ENCODE measurements at places on chromosomes 2 and 18.

DNA sequence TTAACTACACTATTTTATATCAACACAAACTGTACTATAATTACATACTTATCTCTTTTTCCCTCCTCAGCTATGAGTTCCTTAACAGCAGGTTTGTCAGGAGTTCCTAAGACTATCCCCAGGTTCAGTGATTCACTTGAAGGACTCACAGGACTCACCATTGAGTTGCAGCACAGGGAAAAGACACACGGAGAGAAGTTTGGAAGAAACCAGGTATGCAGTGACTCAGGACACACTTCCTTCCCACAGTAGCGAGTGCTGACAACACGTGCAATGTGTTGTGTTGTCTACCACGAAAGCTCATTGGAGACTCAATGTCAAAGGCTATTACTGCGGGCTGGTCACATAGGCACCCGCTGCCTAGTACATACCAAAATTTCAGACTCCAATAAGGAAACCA, 32.0 kb downstream of the MGAT4A start:
- no peak for DNase-seq

GRCh38 chr2:96692094-96692971, 47.5 kb downstream of the LMAN2L start:
- DNase-seq: no peak

GRCh38 chr2:111936881-111937280, 38.5 kb downstream of the MERTK start:
- no peak for DNase-seq

DNA sequence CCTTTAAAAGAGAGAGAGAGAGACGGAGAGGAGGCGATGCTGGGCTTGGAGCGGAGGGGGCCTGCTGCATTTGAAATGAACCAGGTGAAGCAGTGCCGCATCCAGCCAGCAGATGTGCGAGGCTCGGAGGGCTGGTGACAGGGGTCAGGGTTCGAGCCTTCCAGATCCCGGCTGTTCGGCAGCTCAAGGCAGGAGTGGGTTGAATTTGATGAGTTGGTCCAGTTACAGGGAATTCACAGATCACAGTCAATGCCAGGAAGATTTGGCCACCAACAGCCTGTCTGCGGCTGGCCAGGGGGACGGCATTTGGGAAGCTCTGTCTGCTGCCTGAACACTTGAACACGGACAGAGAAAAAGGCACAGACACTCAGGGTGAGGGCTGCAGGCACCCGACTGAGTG, 48.6 kb downstream of the PTGR3 start:
- DNase-seq: peak; percentile 5

- DNase-seq: peak; percentile 30
Observed at GRCh38 chr18:61833387-61833786, 59.4 kb downstream of the RNF152 start.

DNA sequence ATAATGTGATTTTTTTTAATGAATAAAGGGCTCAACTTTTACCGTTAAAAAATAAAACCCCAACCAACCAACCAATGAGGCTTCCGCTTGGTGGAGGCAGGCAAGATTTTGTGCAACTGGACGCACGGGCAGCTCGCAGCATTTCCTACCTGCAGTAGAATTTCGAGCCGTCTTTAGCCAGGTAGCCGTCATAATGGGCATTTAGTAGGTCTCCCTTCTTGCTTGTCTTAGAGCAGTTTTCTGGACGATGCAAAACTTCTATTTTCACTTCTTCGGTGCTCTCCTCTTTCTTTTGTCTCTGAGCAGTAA, 316 bp downstream of the FKBP7 start:
- DNase-seq: no peak

GRCh38 chr2:21981127-21981526, 857.4 kb downstream of the TDRD15 start:
- DNase-seq: no peak

DNA sequence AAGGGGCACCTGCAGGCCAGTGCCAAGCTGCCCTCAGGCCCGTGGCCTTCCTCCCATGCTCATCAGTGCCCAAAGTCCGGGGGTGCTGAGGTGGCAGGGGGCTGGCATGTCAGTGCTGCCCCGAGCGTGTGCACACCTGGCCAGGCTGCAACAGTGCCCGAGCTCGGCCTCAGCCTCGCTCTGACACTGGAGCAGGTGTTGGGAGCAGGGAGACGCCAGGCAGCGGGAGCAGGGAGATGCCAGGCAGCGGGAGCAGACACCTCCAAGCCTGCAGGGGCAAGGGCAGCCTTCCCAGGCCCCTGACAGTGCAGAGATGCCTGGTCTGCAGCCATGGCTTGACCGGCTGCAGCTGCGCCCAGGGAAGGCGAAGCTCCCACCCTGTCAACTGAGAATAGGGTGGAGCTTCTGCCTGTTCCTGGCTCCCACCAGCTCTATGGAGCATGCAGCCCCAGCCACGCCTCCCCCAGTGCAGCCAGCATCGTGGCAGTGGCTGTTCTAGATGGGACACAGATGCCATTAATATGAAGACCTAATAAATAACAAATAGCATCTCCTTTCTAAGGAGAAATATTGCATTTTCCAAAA, 82.4 kb downstream of the DTNB start:
- DNase-seq: no peak

DNA sequence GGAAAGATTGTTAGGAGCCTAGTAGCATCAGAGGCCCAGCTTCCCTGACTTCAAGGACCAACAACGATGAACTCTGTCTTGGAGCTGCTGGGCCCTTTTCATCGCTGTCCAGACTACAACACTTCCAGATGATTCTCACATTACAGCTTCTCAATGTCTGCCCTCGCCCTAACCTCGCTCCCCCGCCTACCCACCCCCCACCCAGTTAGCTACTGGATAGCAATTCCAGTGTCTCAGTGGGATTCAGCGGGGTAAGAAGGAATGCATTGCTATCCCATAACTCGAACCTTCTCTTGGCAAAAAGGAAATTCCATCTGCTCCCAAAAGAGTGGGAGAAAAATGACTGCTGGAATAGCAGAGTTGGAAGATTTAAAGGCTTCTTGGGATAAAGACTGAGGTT, 65.0 kb downstream of the RPL37A start:
- DNase-seq: no peak

DNA sequence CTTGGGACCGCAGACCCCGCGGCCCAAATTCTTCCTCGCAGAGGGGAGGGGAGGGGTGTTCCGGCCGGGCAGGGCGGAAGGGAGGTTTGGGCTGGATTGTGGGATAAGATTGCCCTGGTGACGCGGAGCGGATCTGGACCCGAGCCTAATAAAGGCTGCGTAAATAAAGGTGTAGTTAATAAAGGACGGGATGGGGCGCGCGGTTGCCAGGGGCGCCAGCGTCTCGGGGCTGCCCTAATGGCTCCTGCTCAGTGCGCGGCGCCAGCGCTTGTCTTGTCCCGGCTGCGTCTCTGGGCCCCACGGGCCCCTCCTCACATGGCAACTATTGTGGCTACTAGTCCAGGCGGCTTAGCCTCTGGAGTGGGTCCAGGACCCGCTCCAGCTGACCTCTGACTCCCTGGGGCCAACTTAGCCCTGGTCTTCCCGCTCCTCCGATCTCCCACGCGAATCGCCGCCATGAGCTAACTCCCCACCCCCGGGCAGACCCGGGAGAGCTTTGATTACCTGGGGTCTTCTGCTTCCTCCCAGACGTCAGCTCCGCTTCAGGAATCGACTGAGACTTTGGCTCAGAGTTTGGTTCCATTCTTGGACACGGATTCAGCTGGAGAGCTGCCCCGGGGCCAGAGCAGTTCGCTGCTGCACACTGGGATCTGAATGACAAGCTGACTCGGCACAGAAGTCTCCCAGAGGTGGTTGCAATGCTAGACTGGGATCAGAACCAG, 36.5 kb downstream of the SLC25A52 start:
- DNase-seq: peak; percentile 2

GRCh38 chr2:18950361-18950851, 361.0 kb upstream of the NT5C1B start:
- peak; percentile 63 for DNase-seq

GRCh38 chr2:178473931-178474330, 4.5 kb downstream of the FKBP7 start:
- peak; percentile 31 for DNase-seq

- DNase-seq: no peak
Observed at GRCh38 chr2:26907416-26907815, 59.5 kb downstream of the DPYSL5 start.

- DNase-seq: peak; percentile 5
Observed at GRCh38 chr2:65604246-65604645, 171.8 kb upstream of the SPRED2 start.

DNA sequence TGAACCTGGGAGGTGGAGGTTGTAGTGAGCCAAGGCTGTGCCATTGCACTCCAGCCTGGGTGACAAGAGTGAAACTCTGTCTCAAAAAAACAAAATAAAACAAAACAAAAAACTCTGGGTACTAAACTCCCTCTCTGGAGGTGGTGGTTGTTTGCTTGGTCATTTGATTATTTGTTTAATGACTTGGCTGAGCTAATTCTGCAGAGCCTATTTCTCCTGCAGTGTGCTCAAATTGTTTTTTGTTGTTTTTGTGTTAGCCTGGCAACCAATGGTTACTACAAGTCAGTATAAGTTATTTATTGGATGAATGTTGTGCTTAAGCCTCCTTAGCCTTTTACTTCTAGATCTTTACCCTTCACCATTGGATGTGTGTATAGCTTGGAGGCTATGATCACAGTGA, 387.5 kb downstream of the ADCYAP1 start:
- no peak for DNase-seq

DNA sequence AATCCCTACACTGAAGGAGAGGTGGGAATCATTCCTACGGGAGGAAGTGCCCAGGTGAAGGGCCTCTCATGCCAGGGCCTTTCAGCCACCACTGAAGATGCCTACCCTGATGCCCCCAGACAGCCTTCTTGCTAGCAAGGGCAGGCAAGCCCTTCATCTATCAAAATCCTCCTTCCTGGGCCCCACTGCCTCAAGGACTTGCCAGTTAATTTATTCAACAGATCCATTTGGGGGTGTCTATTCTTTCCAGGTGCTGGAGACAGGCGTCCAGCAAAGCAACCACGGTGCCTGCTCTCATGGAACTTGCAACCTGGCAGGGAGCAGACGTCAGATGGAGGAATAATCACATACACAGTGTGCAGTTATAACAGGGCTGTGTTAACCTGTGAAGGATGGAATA, 95.5 kb downstream of the GYPC start:
- DNase-seq: no peak

GRCh38 chr2:74515271-74515980, 1.2 kb downstream of the TLX2 start:
- no peak for DNase-seq

DNA sequence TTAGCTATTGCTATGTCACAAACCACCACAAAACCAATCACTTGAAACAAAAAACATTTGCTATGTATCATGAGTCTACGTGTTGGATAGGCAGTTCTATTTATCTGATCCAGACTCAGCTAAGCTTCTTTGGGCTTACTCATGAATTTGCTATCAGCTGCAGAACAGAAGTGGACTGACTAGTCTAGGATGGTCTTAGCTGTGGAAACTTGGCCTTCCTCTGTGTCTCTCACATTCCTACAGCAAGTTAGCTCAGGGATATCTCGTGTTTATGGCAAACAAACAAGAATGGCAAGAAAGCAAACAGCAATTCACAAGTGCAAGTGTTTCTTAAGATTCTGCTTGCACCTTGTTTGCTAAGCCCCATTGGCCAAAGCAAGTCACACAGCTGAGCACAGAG, 288.0 kb upstream of the TNP1 start:
- no peak for DNase-seq

DNA sequence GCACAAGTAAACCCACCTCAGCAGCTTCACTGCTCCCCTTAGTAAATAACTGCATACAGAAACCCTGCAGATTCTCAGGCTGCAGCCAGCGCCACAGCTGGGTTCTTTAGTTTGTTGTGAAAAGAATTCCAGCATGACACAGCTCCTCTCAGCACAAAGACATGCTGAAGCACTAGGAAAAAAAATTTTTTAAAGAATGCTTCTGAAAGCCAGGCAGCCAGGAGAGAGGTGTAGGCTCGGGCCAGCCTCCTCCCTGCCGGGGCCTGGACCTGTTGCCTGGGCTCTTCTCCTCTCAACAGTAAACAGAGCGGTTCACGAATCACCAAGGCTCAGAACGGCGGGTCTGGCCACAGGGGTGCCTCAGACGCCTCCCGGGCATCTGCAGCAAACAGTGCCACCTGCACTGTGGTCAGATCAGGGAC, 95.7 kb upstream of the POU3F3 start:
- peak; percentile 43 for DNase-seq

Data from AG10803 (cell line).